ENCODE measurements at places on chromosomes 12 and 14. TPM values are rescaled to one million over a fixed set of nuclear protein-coding genes. Genes with fewer than 3 reads are reported as not detected.
A peak's percentile ranks its signal among the peaks of the same experiment; 100 is the strongest.

GRCh38 chr14:71855399-71856036 lies 76.7 kb upstream of the RGS6 start:
- peak; percentile 74 for DNase-seq

- no peak for DNase-seq
Observed at GRCh38 chr14:90517076-90517841, 120.4 kb downstream of the CALM1 start.

DNA sequence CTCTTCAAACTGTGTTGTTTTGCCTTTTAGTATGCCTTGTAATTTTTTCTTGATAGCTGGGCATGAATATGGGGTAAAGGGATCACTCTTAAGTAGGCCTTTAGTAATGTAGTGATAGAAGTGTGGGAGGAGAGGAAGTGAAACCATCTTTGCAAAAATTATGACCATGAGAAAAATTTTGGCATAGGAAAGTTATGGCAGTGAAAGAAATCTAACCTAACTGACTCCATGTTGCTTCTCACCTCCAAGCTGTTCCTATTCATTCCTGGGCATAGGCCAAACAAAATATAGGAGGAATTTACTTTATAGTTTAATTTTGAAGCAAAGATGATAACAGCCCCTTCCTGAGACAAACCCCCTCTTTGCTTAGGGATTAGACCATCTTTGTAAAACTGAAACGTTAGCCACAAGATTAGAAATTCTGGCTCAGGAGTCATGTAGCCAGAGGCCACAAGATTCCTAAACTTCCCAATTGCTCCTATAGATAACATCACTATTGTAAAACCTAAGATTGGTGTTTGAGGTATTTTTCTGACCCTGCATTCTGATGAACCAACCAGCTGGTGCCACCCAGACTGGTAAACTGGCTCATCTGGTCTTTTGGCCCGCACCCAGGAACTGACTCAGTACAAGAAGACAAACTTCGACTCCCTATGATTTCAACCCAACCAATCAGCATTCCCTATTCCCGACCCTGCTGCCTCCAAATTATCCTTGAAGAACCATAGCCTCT lies 45.8 kb downstream of the CRADD start:
- DNase-seq, result peak; percentile 75

DNA sequence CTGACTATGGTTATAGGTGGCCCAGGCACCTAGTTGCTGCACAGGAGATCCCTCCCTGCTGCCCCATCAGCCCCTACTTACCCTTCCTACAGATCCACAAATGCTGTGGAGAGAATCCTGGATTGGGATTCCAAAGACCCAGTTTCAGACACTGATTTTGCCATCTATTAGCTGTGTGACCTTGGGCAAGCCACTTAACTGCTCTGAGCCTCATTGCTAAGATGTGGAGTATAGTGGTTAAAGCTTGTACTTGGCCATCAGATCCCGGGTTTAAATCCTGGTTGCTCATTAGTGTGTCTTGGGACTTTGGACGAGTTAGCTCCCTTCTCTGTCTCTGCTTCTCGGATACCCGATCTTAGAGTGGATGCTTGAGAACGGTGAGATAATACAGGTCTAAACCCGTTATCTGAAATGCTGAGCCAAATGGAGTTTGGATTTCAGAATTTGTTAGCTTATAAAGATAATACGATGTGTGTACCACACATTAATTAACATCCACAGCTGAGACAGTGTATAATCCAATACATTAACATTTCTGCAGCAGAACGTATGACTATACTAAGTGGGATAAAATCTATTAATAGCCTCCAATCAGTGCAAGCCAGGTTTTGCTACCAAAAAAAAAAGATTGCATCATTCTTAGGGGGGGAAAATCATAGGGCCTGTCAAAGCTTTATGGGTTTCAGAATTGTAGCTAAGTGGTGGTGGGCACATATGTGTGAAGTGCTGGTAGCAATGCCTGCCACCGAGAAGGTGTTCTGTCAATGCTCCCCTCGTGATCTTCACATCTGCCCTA lies 16.0 kb downstream of the PROX2 start:
- no peak for DNase-seq

GRCh38 chr14:49955024-49955423 lies 62.1 kb downstream of the ARF6 start:
- no peak for DNase-seq

The NFATC4 gene
- 14.6 TPM for total RNA-seq

The KRT5 gene
- total RNA-seq, result not detected

The RNASE7 gene
- not detected for total RNA-seq

The CLEC7A gene
- total RNA-seq, result not detected

The BDKRB1 gene
- 10.3 TPM for total RNA-seq

The MYF6 gene
- total RNA-seq, result not detected

The MIPOL1 gene
- total RNA-seq, result 23.7 TPM

The SERPINA5 gene
- total RNA-seq, result 0.42 TPM
